T-helper 17 cell (primary cell): ENCODE measurements at places on chromosomes 1 and 21.
A peak's percentile ranks its signal among the peaks of the same experiment; 100 is the strongest.

GRCh38 chr1:117051224-117052064 is 8.7 kb upstream of the TTF2 start:
- no peak for DNase-seq

DNA sequence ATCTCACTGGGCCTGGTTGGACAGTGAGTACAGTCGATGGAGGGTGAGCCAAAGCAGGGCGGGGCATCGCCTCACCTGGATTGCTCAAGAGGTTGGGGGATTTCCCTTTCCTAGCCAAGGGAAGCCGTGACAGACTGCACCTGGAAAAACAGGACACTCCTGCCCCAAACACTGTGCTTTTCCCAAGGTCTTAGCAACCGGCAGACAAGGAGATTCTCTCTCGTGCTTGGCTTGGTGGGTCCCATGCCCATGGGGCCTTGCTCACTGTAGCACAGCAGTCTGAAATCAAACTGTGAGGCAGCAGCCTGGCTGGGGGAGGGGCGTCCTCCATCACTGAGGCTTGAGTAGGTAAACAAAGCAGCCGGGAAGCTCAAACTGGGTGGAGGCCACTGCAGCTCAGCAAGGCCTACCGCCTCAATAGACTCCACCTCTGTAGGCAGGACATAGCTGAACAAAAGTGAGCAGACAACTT is 11.3 kb downstream of the C1orf105 start:
- DNase-seq, result no peak

- DNase-seq, result no peak
Observed at GRCh38 chr1:22206551-22207125, 63.7 kb upstream of the WNT4 start.

DNA sequence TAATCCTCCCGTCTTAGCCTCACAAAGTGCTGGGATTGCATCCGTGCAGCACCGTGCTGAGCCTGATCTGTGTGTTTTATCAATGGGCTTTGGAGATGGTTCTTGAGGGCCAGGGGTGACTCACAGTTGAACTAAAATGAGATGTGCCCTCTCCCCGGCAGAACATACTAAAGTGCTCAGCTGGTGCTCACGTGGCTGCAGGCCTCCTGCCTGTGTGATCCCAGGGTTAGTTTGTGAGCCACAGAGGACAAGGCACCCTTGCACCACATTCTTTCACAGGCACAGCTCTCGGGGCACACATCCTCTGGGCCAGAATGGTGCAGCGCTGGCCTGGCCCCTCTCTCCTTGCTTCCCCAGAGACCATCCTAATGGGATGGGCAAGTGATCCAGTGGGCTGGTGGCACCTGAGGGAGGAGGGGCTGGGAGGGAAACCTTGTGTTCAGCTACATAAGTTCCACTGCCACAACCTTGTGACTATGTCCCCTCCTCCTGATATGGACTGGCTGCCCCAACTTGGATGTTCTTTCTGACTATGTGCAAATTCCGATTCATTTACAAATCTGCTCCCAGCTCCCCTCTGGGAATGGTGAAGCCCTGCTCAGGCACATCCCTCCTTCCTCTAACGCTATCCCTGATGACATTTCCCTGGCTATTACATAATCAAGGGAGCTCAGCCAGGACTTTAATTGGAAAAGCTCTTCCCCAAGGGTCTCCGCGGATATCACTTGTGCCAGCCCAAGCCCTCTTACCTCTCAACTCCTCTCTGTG is 197.0 kb upstream of the EDN2 start:
- no peak for DNase-seq

DNA sequence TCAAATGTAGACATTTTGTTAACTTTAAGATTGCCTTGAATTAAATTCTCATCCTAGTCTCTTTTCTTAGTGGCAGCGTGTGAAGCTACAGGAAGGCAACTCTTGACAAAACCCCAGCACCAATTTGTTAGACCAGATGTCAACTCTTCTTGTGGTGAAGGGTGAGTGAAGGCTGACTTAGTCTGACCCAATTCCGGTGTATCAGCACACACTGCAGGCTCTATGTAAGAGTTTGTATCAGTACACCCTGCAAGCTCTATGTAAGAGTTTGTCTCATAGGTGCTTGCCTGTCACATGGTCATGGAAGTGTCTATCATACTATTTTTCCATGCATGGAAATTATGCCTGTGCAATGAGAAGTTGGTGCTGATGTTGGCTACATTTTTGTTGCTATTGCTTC is 16.8 kb downstream of the CR2 start:
- DNase-seq, result no peak

DNA sequence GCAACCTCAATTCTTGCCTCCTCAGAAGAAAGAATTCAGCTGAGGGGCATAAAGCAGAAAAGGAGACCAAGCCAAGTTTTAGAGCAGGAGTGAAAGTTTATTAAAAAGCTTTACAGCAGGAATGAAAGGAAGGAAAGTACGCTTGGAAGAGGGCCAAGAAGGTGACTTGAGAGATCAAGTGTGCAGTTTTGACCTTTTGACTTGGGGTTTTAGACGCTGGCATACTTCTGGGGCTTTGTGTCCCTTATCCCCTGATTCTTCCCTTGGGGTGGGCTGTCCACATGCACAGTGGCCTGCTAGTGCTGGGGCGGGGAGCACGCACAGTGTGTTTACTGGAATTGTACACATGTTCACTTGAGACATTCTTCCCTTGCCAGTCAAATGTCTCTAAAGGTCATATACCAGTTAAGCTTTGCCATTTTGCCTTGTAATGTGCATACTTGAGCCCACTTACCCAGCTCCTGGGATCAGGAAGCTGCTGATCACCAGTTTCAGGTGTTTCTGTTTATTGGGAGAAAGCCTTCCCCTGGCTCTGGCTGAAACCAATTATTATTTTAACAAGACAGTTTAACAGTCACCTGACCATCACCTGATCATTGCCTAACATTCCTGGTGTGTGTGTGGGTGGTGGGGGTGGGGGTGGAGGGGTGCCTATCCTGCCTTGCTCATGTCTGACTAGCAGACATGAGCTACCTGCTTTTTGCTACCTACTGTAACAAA is 36.2 kb downstream of the UTP25 start:
- DNase-seq, result no peak

GRCh38 chr1:17833661-17834501 is 78.7 kb downstream of the ACTL8 start:
- DNase-seq, result no peak

GRCh38 chr1:28290851-28291250 is 31.5 kb downstream of the SESN2 start:
- no peak for DNase-seq

- DNase-seq, result no peak
Observed at GRCh38 chr1:159421821-159422220, 10.2 kb upstream of the OR10J4 start.

DNA sequence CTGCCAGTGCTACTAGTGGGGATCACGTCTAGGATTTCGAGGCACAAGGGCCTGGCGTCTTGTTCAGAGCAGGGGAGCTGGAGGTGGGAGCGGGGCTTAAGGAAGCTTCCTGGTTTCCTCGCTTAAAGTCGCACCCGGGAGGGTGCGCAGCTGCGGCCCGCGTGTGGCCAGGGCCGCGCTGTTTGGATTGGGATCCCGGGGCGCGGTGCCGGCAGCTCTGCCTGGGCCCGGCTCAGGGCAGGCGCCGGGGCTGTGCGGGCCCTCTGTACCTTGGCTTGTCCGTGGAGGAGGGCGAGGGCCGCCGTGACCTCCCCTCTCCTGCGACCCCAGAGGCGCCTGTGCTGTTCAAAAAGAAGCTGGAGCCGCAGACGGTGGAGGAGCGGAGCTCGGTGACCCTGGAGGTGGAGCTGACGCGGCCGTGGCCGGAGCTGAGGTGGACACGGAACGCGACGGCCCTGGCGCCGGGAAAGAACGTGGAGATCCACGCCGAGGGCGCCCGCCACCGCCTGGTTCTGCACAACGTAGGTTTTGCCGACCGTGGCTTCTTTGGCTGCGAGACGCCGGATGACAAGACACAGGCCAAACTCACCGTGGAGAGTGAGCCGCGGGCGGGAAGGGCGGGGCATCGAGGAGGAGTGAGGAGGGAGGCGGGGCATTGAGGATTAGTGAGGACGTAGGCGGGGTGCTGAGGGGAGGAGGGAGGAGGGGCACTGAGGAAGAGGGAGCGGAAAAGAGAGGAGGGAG is 67.8 kb downstream of the OBSCN start:
- peak; percentile 71 for DNase-seq

- DNase-seq, result no peak
Observed at GRCh38 chr21:35467566-35467965, 418.5 kb upstream of the RUNX1 start.

DNA sequence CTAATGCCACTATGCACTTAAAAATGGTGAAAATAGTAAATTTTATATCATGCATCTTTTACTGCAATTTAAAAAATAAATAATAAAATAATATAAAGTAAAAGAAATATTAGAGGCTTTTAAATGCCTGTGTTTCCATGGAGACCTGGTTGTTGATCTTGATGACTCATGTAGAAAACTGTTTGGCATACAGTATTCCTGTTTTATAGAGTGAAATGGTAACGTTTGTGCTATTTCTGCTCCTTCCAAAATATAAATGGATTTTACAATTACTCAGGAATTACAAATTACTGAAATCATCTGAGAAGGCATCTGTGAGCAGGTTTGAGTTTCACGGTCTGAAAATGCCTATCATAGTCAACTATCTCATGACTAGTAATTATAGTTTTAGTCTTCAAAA is 98.4 kb upstream of the USP25 start:
- DNase-seq, result no peak

- no peak for DNase-seq
Observed at GRCh38 chr1:214808845-214809460, 206.0 kb downstream of the CENPF start.

DNA sequence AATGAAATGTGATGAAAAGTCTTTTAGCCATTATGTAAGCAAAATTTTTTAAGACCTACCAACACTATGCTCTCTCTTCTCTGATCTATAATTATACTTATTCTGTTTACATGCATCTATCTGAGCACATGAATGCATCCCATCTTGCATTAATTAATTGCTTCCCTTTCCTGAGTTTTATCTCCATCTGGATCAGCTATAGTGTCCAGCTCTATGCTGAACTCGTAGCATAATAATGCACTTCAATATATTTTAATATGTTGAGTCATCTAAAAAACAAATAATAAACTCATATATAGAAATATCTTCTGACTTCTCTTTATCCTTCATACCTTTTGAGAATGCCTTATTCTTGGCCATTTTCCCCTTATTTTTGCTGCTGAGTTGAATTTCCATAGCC is 1097.8 kb downstream of the TTLL7 start:
- no peak for DNase-seq

GRCh38 chr1:170494369-170494768 is 37.6 kb upstream of the GORAB start:
- no peak for DNase-seq

GRCh38 chr1:24995140-24995539 is 65.1 kb upstream of the RUNX3 start:
- DNase-seq, result no peak

DNA sequence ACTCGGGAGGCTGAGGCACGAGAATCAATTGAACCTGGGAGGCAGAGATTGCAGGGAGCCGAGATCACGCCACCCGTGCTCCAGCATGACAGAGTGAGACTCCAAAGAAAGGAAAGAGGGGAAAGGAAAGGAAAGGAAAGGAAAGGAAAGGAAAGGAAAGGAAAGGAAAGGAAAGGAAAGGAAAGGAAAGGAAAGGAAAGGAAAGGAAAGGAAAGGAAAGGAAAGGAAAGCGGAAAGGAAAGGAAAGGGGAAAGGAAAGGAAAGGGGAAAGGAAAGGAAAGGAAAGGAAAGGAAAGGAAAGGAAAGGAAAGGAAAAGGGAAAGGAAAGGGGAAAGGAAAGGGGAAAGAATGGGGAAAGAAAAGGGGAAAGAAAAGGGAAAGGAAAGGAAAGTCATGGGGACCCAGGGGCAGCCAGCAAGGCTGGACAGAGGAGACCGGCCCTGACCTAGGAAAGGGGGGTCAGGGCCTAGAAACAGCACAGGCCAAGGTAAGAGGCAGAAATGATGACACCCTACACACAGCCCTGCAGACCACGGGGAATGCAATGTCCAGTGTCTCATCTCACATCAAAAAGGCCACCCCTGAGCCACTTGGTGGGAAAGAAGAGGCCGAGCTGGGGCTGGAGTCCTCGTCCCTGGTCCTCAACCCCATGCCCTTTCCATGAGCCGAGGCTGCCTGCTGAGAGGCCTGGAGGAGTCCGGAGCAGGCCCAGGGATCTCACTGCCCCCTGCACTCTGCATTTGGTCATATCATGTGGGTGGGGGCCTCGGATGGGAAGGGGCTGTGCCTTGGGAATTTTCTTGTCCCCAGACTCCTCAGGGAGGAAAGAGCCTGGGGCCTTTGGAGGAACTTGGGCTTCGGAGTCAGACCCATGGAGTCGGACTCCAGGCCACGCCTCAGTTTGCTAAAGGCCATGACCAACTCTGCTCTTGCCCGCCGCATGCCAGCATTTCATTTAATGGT is 18.8 kb upstream of the LAPTM5 start:
- DNase-seq, result no peak

GRCh38 chr1:76140227-76140626 is 65.7 kb downstream of the ST6GALNAC3 start:
- DNase-seq, result no peak

GRCh38 chr1:52296345-52296744 is 69.7 kb downstream of the CC2D1B start:
- no peak for DNase-seq

DNA sequence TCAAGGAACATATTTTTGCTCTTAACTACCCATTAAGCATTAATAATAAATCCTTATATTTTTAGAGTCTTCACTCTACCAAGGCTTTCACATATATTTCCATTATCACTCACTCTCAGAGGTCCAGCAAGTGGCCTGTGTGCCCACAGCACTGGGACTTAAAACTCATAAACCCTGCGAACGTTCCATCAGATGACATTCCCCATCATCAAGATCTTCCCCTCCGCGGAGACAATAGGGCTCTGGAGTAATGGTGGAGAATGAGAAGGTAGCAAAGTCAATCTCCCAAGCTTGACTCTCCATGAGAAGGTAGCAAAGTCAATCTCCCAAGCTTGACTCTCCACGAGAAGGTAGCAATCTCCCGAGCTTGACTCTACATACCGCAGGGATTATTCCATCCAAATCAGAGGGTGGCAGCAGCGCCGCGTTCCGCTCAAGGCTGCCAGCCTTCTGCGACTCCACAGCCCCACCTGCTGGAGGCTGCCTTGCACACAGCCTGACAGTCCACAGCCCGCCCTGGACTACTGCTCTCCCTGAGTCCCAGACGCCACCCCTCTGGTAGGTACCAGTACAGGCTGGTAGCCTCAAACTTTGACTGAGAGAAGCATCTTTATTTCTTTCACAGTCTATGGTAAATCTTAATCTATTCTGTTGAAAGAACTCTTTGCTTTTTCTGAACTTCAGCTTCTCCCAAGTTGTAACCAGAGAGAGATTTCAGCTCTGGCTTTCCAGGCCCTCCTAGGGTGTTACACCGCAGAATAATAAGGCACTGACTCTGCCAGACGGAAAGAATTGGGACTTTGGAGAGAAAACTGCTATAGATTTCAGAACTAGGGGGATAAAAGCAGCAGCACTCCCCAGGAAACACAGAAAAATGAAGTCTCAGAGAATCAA is 26.4 kb upstream of the CTTNBP2NL start:
- peak; percentile 62 for DNase-seq

- no peak for DNase-seq
Observed at GRCh38 chr21:39288987-39289386, 24.4 kb downstream of the BRWD1 start.

GRCh38 chr1:61053712-61054600 is 28.4 kb upstream of the NFIA start:
- no peak for DNase-seq

- DNase-seq, result no peak
Observed at GRCh38 chr1:16048573-16049189, 5.1 kb downstream of the CLCNKB start.

- no peak for DNase-seq
Observed at GRCh38 chr1:44777969-44778635, 2.8 kb downstream of the RPS8 start.

- no peak for DNase-seq
Observed at GRCh38 chr1:95007687-95008086, 65.1 kb downstream of the ALG14 start.
